Activated CD8-positive, alpha-beta memory T cell treated with anti-CD3 and anti-CD28 coated beads, Interleukin-2, amount 50 U/mL, for 48 hours (primary cell): ENCODE measurements at places on chromosomes 7 and 10.

- no peak for DNase-seq
Observed at GRCh38 chr7:107966711-107967110, 36.2 kb downstream of the LAMB1 start.

GRCh38 chr7:45185028-45185863 is 27.7 kb downstream of the RAMP3 start:
- DNase-seq: peak; percentile 42

GRCh38 chr7:152128741-152129461 is 103.4 kb downstream of the GALNT11 start:
- DNase-seq: no peak

GRCh38 chr7:38452681-38453108 is 178.5 kb downstream of the AMPH start:
- DNase-seq: no peak

DNA sequence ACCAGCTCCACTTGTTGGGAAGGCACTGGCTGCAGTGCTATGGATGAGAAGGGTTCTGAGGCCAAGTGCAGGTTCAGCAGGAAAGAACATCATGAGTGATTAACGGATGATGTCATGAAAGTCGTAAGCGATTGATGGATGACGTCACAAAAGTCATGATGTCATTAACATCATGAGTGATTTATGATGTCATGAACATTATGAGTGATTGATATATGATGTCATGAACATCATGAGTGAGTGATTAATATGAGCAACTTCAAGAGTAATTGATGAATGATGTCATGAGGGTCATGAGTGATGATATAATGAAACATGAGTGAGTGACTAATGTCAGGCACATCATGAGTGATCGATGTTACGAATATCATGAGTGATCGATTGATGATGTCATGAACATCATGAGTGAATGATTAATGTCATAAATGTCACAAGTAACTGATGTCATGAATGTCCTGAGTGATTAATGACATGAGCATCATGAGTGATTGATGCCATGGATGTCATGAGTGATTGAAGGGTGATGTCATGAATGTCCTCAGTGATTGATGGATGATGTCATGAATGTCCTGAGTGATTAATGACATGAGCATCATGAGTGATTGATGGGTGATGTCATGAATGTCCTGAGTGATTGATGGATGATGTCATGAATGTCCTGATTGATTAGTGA is 185.6 kb downstream of the PAXIP1 start:
- no peak for DNase-seq

GRCh38 chr10:22810643-22811465 is 96.5 kb upstream of the PIP4K2A start:
- no peak for DNase-seq

- DNase-seq: no peak
Observed at GRCh38 chr7:95433952-95434556, 774 bp downstream of the PON2 start.

- DNase-seq: no peak
Observed at GRCh38 chr10:14507781-14508180, 177.1 kb upstream of the FRMD4A start.

DNA sequence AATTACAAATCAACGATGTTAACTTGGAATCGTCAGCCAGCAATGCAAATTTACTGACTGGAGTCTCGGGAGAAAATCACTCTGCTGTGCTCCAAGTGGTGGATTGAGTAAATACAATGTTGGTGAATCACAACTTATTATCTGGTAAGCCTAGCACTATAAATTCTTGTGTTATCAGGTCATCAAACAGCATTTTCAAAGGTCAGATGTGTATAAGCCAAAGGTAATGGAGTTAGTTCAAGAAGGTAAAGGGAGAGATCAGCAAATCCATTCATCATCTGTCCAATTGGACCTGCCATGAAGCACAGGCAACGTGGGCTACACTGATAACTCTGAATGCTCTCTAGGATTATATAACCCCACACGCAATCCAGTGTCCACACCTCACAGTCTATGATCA is 13.9 kb downstream of the CUBN start:
- no peak for DNase-seq

DNA sequence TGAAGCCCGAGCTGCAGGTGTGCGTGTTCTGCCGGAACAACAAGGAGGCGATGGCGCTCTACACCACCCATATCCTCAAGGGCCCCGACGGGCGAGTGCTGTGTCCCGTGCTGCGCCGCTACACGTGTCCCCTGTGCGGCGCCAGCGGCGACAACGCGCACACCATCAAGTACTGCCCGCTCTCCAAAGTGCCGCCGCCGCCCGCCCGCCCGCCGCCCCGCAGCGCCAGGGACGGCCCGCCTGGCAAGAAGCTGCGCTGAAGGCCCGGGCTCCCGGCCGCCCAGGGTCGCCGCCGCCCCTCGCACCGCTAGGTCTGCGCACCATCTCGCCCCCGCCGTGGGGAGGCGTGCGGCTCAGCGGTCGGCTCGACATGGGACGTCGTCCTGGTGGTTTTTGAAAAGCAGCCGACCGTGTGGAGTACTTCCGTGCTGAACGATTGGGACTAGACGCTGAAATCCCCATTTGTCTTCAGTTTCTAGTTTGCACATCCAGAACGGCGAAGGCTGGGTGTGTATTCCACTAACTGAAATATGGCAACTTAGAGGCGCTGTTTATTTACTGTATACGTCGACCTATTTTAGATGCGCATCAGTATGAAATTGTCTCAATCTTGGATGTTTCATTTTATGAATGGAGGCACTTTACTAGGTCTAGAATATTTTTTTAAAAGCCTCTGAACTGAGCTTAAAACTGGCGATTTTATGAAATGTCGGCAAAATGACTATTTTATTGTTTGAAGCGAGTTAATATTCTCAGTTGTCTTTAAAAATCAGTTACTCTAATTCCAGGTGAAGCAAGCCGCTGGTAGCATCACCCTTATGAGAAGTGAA is 1.1 kb downstream of the NANOS1 start:
- peak; percentile 81 for DNase-seq

DNA sequence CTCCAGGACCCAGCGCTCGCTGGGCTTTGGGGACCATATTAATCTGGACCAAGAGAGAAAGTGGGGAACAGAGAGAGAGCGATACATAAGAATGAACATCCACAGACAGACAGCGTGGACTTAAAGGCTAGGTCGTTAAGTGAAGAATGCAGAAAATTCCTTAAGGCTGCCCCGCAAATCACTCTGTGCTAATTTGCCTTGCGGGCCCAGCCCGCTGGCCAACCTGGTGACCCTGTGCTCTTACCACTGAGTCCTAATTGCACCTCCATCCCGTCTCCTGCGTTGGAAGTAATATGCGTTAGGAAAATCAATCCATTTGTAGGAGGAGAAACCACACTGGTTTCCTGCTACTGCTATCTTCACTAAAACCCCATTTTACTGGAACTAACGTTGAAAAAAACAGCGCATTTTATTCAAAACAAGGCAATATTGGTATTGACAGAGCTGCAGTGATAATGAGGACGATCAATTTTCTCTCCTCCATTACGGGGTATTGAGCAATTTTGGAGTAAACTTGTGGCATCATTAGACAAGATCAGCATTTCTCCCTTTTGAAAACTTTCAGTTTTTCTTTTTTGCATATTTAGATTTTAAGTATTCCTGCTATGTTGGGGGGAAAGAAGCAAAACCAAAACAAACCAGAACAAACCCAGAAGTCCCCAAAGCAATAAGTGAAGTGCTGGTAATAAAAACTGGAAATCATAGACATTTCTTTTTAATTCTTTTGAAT is 85.2 kb downstream of the WDFY4 start:
- DNase-seq: no peak

- no peak for DNase-seq
Observed at GRCh38 chr7:51376420-51377092, 59.9 kb upstream of the COBL start.

DNA sequence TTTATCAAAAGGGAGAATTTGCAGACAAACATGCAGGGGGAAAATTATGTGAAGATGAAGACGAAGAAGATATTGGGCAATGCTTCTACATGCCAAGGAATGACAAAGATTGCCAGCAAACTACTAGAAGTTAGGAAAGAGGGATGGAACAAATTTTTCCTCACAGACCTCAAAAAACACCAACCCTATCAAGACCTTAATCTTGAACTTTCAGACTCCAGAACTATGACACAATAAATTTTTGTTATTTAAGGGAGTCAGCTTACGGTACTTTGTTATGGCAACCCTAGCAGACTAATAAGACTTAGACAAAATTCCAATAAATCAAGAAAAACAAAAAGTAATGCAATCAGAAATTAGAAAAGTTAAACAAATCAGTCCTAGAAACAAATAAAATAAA is 280.0 kb upstream of the GNAI1 start:
- DNase-seq: no peak

DNA sequence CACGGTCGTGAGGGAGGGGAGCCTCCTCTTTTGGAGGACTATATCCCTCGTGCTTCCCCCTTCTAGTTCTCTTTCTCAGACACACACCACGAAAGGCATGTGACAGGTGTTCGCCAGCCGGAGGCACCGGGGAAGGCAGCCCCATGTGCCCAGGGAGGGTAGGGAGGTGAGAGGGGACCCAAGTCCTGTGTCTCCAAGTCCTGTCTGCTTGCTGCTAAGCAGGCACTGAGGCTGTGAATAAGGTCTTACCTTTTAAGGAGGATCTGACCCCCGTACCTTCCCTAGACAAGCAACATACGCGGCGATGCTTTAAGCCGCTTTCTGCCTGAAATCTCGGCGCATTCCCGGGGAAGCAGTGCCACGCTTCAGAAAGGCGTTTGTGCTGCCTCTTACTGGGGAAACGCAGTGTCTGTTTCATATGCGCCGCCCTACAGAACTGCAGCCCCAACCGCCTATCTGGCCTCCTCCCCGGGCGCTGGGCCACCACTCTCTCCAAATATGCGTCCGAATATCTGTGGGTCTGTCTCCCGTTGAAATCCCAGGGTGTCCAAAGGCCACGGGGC is 770 bp downstream of the PLXNA4 start:
- no peak for DNase-seq

GRCh38 chr10:76779796-76780301 is 857.8 kb downstream of the KCNMA1 start:
- DNase-seq: no peak

DNA sequence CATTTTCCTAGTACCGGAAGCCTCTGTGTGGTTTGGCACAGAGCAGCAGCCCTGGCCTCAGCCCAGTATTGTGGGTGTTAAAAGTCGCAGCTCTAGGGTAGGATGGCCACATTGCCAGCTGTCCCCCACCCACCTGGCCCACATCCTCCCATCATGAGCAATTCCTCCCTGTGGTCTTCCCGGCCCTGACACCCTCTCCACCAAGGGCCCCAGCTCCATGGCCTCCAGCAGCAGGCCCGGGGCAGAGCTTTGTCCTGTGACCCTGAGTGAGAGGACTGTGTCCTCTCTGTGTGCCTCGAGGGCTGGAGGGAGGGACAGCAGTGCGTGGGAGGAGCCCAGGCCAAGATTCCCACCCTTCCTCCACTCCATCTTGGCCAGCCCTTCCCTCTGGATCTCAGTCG is 93.7 kb downstream of the MYL10 start:
- DNase-seq: no peak

DNA sequence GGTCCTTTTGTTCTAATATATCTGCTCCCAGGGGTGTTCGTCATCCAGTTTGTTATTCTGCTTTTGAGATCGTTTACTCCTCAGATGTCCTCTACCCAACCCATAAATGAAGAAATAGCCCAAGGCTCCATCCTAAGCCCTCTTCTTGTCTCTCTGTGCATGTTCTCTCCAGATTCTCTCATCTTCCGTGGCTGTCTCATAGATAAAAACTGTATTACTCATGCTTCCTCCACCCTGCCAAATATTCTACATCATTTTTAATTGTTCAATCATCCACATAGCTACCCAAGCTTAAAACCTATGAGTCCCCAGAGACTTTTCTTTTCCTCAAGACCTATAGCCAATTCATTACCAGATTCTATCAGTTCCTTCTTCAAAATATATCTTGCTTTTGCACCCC is 44.9 kb downstream of the CAV1 start:
- DNase-seq: no peak

DNA sequence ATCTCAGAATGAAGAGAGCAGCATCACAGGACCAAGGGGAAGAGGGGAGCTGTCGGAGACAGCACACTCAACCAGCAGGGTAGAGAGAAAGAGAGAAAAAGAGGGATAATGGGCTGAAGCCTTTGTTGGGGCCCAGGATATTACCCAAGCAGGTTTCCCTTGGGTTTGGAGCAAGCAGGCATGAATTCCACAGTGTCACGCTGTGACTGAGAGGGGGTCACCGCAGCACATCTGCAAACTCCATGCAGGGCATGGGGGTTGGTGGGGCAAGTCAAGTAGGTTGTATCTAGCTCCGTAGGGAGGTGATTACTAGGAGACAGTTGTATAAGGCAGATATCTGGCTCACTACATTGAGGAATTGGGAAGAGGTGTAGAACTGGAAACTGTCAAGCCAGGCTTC is 42.2 kb upstream of the SEMA3E start:
- DNase-seq: no peak

DNA sequence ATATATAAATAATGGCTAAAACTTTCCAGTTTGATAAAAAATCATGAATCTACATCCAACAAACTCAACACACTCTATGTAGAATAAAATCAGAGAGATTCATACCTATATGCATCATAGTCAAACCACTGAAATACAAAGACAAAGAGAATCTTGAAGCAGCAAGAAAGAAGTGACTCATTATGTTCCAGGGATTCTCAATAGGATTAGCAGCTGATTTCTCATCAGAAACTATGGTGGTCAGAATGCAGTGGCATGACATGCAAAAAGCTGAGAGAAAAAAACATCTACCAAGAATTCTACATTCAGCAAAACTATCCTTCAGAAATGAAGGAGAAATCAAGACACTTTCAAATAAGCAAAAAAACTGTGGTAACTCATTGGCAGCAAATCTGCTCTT is 187.4 kb downstream of the RNLS start:
- no peak for DNase-seq

GRCh38 chr7:2296832-2297231 is 17.4 kb downstream of the SNX8 start:
- no peak for DNase-seq

- DNase-seq: no peak
Observed at GRCh38 chr10:133009218-133009950, 67.0 kb upstream of the CFAP46 start.

GRCh38 chr7:115708013-115708341 is 322.6 kb downstream of the TFEC start:
- DNase-seq: no peak

DNA sequence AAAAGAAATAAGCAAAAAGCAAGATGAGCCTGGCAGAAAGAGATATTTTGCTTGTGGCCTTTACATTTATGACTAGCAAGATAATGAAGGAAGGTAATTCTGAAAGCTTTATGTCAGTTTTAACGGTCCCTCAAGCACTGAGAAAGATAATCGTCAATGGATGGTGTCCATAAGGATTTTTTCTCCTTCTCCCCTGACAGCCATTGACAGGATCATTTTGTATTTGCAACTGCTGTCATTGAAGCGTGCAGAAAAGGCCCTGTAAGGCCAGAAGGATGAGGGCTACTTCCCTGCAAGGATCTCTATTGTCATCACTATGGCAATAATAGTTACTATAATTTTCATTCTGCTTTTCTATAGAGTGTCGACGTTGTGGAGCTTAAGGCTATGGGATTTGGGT is 994 bp upstream of the LRGUK start:
- no peak for DNase-seq

DNA sequence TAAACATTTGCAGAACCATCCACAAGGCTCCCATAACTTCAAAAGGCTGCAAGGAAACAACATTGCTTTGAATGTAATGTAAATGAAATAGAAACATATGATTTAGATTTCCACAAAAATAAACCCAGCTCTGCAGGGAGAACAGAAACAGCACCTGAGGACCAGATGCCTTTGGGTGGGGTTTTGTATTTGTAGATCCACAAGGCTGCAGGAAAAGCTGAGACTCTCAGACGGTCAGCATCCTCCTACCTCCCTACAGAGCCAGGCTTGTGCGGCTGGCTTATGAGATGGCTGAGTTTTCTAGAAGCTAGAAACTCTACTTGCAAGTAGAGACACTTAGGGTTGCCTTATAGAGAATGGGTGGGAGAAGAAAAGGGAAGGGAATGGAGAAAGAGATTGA is 49.8 kb downstream of the FAM107B start:
- no peak for DNase-seq
